Stimulated activated CD4-positive, alpha-beta T cell treated with anti-CD3 and anti-CD28 coated beads, Interleukin-2, amount 100 ng/mL, for 24 hours (primary cell): ENCODE measurements at places on chromosomes 7 and 10.

DNA sequence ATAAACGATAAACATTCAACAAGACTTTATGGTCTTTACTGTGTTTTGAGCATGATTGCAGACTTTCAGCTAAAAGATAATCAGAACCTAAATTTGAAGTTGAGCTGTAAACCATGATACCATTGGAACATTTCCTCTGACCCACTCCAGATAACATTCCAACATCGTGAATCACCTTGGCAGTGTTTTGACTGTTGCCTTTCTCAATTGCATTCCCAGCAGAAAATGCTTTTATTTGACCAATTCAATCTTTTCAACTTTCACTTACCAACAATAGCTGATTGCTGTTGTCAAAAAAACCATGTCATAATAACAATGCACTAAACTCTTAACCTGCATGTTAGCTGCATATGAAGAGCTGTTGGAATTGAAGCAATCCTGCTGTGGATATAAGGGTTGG, 165.5 kb downstream of the MDFIC start:
- DNase-seq, result no peak

GRCh38 chr7:72249106-72249505, 163.0 kb downstream of the CALN1 start:
- no peak for DNase-seq

DNA sequence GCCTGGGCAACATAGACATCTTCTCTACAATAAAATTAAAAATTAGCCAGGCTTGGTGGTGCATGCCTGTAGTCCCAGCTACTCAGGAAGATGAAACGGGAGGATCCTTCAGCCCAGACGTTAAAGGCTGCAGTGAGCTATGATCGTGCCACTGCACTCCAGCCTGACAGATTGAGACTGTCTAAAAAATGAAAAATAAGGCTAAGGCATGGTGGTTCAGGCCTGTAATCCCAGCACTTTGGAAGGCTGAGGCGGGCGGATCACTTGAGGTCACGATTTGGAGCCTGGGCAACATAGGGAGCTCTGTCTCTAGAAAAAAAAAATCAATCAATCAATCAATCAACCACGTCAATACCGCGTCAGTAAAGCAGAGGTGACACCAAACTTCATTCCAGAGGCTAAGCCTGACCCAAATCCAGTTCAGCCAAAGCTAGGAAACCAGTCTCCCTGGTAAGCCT, 31.1 kb downstream of the MRPS24 start:
- DNase-seq, result no peak

- no peak for DNase-seq
Observed at GRCh38 chr10:79420974-79421688, 24.3 kb downstream of the ZCCHC24 start.

DNA sequence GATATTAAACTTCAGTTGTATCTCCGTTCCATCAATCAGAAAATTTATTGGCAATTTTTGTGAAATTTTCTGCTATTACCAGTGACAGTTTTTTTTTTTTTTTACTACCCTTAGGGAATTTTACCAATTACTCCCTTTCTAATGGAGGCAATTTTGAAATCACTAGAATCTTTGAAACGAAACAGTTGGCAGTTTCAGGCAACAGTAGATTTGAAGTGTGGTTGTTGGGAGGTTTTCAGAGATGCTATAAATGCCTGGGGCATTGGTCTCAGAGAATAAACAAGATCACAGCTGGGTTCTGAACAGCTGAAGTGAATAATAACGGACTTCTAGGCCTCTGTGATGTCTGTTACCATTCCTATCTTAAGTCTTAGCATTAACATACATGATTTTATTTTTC, 535.9 kb upstream of the POT1 start:
- no peak for DNase-seq

DNA sequence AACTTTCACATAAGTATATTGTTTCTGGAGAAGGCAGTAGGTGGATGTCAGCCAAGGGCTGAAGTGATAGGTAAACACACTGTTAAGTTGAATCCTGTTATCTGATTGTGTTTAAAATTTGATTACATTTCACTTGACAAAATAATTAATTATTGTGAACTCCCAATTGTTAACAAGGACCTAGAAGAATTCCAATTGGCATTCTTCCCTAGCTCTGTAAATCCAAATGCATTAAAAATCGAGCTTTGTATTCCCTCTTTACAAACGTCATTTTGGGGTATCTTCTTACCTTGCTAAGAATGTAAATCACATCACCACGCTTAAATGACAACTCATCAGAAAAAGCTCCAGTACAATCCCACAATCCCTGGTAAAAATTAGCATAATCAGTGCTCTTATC, 179.9 kb downstream of the SKAP2 start:
- DNase-seq, result no peak

GRCh38 chr7:70856901-70857630, 274.9 kb upstream of the GALNT17 start:
- peak; percentile 65 for DNase-seq

DNA sequence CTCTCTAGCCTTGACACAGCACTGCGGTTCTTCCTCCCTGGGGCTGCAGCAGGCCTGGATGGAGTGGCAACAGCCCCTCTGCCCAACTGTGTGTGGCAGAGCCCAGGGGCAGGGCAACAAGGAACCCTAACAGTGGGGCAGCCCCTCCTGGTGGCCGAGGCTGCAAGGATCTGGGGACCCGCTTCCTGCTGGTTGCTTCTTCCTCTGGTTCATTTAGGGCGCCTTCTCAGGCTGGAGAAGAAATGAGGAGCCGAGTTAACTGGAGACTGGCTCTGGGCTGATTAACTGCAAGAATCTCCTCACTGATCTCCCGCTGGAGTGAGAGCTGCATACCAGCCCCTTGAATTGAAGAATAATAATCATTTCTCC, 80.1 kb upstream of the EMX2 start:
- no peak for DNase-seq
